Stimulated activated CD4-positive, alpha-beta T cell treated with anti-CD3 and anti-CD28 coated beads, Interleukin-12 subunit alpha, Interleukin-12 subunit beta, amount 100 ng/mL, for 4 hours (primary cell): ENCODE measurements at places on chromosomes 7 and 10.

DNA sequence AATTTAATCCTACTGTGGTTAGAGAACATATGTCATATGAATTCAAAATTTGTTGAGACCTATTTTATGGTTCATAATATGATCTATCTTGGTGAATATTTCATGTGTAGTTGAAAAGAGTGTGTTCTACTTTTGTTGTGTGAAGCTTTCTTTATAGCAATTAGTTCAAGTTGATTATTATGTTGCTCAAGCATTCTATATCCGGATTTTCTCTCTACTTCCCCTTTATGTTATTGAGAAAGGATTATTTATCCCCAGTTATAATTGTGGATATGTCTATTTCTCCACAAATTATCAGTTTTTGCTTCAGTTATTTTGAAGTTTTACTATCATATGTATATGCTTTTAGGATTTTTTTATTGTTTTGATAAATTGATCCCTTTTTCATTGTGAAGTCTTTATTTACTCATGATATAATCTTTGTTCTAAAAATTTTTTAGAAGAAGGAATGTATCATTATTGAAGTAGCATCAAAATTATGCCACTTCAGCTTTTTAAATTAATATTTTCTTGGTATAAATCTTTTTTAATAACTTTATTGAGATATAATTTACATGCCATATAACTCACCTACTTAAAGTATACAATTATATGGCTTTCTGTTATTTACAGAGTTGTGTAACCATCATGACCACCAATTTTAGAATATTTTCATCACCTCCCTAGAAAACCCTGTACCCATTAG lies 12.0 kb upstream of the MEST start:
- no peak for DNase-seq

- DNase-seq: no peak
Observed at GRCh38 chr7:31263338-31263737, 77.2 kb downstream of the NEUROD6 start.

DNA sequence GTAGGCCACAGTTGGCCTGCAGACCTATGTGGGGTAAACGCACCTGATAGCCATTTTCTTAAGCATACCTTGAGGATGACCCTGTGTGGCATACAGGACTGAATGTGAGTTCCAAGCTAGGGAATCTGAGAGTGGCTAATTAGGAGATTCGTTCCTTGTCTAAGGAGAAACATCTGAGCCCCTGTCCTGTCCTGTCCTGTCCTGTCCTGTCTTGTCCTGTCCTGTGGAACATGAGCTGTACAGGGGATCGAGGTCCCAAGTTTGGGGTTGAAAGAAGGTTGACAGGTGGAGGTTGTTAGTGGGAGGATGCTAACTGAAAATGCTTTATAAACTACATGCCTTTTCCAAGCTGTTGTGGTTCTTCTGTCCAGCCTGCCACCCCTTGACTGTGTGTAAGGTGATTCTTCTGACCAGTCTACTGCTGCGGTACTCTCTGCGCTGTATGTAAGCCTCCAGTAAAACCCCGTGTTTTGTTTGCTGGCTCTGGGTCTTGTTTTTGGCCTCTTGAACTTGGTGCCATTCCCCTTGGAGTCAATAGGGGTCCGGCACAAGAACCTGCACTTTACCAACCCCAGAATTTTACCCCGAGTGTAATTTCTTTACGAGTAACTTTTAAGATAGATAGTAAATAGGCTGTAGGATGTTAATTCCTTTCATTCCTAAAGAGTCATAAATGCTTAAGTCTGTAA lies 26.4 kb downstream of the ZNRF2 start:
- no peak for DNase-seq

DNA sequence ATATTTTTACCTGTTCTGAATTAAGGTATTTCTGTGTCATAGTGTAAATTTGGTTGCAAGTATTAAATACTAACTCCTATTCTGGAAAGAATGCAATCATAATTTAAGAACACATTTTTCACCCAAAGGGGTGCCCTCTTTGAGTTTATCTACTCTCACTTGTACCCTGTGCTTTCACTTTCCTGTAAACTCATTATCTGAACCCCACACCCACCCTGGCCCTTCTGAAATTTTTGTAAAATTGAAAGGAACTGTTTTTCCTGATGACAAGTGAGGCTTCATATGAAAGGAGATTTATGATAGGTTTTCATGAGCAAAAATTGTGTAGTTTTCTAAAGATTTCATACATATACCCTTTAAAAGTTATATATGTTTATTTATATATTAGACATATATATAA lies 134.5 kb downstream of the WNT2 start:
- DNase-seq: no peak
